ELF-1 (cell line): ENCODE measurements at places on chromosomes 6 and 20.
A peak's percentile ranks its signal among the peaks of the same experiment; 100 is the strongest.

GRCh38 chr20:23254505-23254904, 96.1 kb upstream of the NXT1 start:
- DNase-seq, result no peak

DNA sequence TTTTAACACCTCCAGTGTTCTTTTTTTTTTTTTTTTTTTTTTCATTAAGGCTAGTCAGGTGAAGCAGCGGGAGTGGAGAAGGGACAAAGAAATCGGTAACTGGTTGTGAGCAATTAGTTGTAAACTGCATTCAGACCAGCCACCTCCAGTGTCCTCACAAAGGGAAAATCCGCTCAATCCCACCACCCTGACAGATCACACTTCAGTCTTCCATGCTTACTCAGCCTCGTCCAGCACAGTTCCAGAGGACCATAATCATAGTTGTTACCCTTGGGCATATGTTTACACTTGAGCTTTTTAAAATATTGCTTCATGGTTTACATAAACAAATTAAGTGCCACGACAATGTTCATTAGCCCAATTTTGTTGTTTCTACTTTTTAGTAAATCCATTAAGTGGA, 10.2 kb downstream of the DYNLRB1 start:
- DNase-seq, result no peak

- DNase-seq, result no peak
These were observed 47.6 kb downstream of the EPHA7 start for GRCh38 chr6:93371756-93372155.

GRCh38 chr6:52533491-52533890, 43.4 kb downstream of the TRAM2 start:
- DNase-seq, result no peak

- no peak for DNase-seq
These were observed 83.2 kb upstream of the NOX3 start for GRCh38 chr6:155538708-155539390.

GRCh38 chr6:157235600-157236039, 87.7 kb downstream of the TMEM242 start:
- DNase-seq, result peak; percentile 73

GRCh38 chr20:38043512-38044300, 10.2 kb downstream of the RPRD1B start:
- DNase-seq, result peak; percentile 18

- DNase-seq, result no peak
These were observed 552.3 kb upstream of the FLRT3 start for GRCh38 chr20:14889496-14890255.

- DNase-seq, result no peak
These were observed 138.8 kb downstream of the KHDRBS2 start for GRCh38 chr6:62146954-62147853.

DNA sequence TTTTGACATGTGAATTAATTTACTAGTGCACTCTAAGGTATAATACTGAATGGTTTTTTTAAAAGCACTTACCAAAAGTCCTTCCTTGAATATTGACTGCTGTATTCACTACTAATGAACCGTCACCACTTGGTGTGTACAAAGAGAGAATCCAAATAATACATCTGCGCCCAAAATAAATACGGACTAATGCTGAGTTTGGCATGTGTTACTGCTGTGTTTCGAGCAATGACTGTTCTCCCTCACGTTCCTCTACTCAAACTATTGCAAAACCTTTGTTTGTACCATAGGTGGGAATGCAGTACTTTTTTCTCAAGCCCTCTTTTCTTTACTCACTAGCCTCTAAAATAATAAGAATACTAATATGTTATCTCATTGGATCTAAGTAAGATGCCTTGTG, 305.5 kb downstream of the QKI start:
- DNase-seq, result no peak

GRCh38 chr6:44712353-44713111, 325.0 kb downstream of the CDC5L start:
- DNase-seq, result peak; percentile 33

- no peak for DNase-seq
These were observed 14.5 kb upstream of the CDC5L start for GRCh38 chr6:44373051-44373450.

- DNase-seq, result peak; percentile 79
These were observed at the start of gene SCUBE3 for GRCh38 chr6:35213824-35214756. TSS of gene SCUBE3 (plus strand) at chr6:35213956. CDS start at chr6:35214419, 463 bp downstream.

DNA sequence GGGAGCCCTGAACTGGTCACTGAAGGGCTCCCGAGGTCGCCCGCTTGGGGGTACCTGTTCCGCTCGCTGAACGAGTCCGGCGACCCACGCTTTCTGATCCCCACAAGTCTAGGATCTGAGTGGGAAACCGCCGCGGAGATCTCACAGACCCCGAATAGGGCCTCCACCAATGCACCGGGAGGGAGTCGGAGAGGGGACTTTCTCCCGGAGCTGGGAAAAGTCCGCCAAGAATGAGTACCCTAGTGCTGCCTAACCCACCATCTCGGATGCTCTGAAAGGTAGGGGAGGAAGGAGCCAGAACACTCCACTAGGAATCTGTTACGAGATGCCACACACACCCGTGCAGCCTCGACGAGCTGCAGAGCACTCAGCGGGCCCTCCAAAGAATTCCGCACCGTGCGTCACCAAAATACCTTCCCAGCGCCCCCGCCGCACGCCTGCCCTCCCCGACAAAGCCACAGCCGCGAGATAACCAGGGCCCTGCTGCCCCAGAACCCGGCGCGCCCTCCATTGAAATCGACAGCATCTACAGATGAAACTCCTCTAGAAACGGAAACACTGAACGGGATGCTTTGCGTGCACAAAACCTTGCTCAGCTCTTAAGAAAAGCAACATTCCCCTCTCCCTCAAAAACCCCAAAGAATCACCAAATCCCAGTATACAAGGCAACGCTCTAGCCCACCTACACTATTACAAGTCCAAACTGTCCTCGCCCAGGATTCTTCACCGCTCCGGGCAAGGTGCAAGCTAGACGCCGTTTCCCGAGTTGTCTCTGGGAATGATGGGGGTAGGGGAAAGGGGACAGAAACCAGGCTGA, 686 bp downstream of the COL12A1 start:
- peak; percentile 47 for DNase-seq

GRCh38 chr20:43408848-43409576, 48.7 kb upstream of the SRSF6 start:
- peak; percentile 74 for DNase-seq

GRCh38 chr6:20137240-20137639, 75.0 kb downstream of the MBOAT1 start:
- no peak for DNase-seq

- no peak for DNase-seq
These were observed 454.6 kb upstream of the EYS start for GRCh38 chr6:66161546-66162108.

- DNase-seq, result no peak
These were observed 81.9 kb upstream of the TULP1 start for GRCh38 chr6:35594503-35595186.

DNA sequence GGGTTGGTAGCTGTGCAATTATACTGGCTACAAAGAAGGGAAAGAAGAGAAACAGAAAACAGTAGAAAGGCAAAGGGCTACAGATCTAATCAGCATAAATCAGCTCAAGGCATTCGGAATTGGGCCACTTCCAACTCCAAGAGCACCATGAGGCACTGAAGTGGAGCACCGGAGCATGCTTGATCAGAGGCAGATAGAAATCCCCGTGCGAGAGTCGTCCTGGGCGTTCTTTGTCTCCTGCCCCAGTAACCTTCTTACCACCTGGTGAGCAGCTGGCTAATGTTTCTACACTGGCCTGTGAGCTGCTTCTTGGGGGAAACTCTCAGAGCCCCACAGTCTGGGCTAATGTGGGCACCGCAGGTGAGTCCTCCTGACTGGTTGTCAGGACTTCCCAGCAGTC, 16.7 kb downstream of the NEDD9 start:
- no peak for DNase-seq

DNA sequence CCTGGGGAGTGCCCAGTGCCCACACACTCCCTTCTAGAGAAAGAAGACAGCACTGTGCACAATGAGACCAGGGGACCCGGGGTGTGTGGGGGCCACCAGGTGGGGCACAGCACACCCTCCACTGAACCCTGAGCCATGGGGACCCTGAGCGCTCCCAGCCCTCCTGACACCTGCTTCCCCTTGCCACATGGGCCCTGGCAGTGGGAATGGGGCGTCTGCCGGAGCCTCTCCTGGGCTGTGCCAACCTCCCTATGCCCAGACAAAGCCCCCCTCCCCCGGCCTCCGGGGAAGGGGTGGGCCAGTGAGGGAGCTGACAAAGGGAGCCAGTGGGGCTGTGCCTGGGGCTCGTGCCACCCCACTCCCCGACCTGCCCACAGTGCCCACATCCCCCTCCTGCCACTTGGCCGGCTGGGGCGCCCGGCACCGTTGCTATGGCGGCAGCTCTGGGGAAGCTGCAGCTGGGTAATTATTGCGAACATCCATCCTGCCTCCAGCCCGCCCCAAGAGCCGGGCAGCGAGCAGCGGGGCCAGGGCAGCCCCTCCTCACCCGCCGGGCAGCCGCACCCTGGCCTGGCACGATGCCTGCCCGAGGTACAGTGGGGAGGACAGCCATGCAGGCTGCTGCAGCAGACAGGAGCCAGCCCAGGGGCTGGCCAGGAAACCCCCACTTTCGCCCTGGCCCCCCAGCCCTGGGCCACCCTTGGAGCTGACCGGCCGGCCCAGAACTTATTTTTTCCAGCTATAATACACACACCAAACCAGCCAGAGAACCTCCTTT, 41.9 kb upstream of the NOL4L start:
- DNase-seq, result no peak

DNA sequence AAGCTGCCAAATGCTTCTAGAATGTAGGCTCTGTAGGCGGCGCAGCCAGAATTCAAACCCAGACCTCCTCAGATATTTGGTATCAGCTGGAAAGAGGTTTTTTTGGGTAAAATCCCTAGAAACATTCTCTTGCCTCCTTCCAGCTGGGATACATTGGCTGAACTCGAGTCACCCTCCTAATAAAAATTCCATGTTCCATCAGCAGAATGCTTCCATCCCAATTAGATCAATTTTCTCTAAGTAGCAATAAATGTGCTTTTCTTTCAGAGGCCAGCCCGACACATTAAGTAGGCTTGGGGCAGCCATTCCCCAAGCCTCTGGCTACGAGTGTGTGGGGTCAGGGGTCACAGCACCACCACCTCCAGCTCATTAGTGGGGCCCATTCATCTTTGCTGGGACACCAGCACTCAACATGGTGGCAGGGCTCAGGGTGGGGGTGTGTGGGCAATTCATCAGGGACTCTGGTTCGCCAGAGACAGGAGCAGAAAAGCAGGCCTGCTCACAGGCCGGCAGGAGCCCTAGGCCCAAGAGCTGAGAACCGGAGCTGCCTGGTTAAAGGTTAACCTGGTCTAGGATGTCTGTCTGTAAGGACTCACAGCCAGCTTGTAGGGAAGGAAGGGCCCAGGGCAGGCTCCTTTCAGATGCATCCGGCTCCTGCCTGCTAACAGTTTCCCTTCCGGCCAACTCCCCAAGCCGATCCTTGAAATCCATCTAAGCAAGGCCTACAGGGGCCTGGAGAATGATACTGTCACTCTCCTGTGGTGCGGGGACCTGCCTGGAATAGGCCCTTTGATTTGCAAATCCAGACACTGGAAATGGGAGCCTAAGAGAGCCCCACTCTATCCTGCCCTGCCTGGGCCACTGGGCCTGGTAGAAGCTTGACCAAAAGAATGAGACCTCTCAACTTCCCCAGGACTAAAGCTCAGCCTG, 159.1 kb upstream of the TOP1 start:
- peak; percentile 80 for DNase-seq

- no peak for DNase-seq
These were observed 6.0 kb upstream of the CABLES2 start for GRCh38 chr20:62413025-62413570.

GRCh38 chr6:159577564-159577963, 115.5 kb downstream of the SOD2 start:
- DNase-seq, result peak; percentile 17

GRCh38 chr6:151514000-151514730, 20.3 kb downstream of the CCDC170 start:
- DNase-seq, result no peak

- no peak for DNase-seq
These were observed 52.4 kb upstream of the EDN3 start for GRCh38 chr20:59247731-59248684.

GRCh38 chr6:125872259-125872921, 81.6 kb downstream of the NCOA7 start:
- DNase-seq, result no peak

DNA sequence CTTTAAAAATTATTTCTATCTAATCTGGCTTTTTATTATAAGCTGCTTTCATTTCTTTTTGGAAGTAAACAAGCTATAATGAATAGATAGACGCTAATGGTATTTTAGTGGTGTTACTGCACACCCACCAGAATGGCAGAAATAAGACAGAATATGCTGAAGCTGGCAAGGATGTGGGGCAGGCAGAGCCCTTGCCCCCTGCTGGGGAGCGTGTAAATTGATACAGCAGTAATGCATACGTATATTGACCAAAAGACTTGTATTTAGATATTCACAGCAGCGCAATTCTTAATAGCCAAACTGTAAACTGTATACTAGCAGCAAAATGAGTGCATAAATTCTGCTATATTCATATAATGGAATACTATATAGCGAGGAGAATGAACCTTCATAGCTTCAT, 35.3 kb downstream of the TMEM181 start:
- no peak for DNase-seq

GRCh38 chr20:21516180-21516567, 2.3 kb upstream of the NKX2-2 start:
- DNase-seq, result no peak

DNA sequence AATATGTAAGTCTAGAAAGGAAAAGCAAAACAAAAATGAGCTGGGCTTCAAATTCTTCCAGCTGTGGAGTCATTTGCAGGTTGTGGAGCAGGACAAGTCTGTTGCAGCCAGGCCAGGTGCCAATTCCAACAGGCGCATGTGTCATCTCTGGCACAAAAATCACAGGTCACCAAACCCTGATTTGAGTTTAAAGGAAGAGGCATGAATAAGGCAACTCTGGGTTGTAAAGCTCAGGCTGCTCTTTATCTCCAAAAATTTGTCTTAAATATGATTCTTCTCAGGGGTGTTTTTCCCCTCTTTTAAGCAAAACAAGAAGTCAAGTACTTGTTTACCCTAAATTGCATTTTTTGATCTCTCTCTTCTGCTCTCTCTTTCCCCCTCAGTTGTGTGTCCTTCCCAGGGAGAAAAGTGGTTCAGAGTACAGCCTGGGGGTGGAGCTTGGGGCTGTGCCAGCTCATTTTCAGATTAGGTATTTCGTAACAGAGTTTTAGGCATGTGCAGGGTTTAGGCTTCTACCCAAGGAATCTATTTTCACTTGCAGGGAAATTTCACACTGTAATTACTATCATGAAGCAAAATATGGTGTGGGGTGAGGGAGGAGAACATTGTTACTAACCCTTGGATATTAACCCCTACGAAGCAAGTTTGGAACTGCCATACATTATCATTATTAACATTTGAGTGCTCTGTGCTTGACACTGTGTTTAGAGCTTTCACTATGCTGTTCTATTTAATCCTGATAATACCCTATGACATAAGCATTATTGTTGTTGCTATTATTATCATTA, 8.3 kb upstream of the NCOA3 start:
- peak; percentile 53 for DNase-seq

DNA sequence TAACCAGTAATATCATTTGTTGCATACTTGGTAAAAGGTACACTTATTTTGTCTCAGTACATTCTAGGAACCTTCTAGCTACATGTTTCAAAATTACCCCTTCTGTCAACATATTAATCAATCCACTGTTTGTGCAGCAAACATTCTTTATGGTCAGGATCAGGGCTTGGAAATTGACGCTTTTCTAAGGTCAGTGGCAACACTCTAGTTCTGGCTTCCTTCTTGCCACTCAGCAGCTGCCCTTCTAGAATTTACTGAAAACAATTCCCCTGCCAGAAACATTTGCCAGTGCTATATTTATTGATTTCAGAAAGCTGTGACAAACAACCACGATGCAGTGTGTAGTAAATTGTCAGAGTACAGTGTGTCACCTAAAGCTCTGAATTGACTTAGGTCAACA, 84.7 kb upstream of the FBXL4 start:
- no peak for DNase-seq
